Mammary epithelial cell (primary cell): ENCODE measurements at places on chromosomes 12 and 14. TPM values are rescaled to one million over a fixed set of nuclear protein-coding genes. Genes with fewer than 3 reads are reported as not detected.

DNA sequence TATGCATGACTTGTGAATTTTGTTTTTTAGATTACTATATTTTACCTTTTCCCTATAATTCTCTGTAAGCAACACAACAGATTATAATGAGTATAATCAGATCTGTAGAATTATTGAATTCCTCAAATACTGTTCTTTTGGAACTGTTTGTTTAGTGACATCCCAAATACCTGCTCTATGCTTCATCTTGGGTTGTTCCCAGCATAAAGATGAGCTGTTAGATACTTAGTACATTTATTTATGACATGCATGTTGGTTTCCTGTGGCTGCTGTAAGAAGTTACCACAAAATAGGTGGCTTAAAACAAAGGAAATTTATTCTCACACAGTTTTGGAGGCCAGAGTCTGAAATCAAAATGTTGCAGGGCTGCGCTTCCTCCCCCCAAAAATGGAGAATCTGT is 78.4 kb downstream of the PTPRR start:
- DNase-seq: no peak

- no peak for DNase-seq
Measured at GRCh38 chr12:45587012-45587411, 142.5 kb upstream of the ARID2 start.

GRCh38 chr12:9040484-9041186 is 51.3 kb downstream of the KLRG1 start:
- DNase-seq: no peak

- DNase-seq: no peak
Measured at GRCh38 chr12:53967421-53967925, 5.5 kb upstream of the HOXC11 start.

DNA sequence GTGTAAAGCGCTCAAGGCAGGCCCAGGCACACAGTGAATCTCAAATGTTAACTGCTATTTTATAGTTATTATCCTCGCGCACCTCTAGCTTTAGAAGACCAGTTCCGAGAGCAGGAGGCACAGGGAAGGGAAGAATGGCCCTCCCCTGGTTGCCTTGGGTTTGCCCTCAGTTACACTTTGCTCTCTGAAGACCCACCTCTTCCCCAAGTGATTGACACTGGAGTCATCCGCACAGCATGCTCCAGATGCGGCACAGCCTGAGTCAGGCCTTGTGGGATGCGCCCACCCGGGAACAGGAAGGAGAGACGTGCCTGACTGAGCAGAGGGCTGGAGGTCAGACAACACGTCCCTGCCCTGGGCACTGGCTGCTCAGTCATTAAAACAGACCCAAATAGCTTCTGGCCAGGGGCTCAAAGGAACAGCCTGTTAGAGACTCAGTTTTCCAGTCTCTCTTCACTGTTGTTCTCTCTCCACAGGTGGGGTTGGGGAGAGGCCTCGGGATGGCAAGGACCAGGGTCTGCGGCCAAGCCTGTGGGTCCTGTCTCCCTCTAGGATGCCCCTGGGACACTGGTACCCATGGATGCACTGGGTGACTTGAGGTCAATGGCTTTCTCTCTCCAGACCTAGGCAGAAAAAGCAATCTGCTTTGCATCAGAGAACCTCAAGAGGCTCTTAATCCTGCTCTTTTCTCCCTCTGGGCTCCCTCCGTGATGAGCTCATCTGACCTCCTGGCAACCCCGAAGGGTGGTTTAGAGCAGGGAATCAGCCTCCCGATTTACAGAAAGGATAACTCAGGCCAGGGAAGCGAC is 13.6 kb upstream of the MLXIP start:
- no peak for DNase-seq

GRCh38 chr14:33475623-33476022 is 475.3 kb downstream of the EGLN3 start:
- DNase-seq: peak; percentile 38

GRCh38 chr12:70154960-70155589 is 88.2 kb upstream of the CNOT2 start:
- DNase-seq: peak; percentile 26

The SRRM4 gene
- total RNA-seq: not detected

DNA sequence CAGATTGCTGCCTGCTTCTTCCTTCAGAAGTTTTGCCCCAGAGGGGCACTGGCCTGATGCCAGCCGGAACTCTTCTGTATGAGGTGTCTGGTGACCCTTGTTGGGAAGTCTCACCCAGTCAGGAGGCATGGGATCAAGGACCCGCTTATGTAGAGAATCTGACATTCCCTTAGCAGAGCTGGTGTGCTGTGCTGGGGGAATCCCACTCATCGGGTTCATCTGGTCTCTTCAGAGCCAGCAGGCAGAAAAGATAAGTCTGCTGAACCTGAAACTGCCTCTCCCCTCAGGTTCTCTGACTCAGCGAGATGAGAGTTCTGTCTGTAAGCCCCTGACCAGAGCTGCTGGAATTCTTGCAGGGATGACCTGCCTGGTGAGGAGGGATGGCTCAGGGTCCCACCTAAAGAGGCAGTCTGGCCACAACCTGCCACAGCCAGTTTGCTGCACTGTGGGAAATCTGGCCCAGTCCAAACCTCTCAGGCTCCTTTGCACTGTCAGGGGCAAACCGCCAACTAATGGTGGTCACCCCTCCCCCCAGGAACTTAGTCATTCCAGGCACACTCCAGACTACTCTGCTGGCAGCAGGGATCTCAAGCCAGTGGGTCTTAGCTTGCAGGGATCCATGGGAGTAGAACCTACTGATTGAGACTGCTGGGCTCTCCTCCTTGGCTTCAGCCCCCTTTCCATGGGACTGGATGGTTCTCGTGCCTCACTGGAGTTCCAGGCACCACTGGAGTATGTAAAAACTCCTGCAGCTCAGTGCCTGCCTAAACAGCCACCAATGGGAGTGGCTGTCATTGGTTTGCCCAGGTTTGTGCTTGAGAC is 4.1 kb downstream of the CLEC2D start:
- DNase-seq: peak; percentile 94

- DNase-seq: no peak
Measured at GRCh38 chr14:39423793-39424192, 8.4 kb downstream of the FBXO33 start.

The TAS2R19 gene
- 6.8 TPM for total RNA-seq

The PROX2 gene
- total RNA-seq: not detected in 2 replicates

DNA sequence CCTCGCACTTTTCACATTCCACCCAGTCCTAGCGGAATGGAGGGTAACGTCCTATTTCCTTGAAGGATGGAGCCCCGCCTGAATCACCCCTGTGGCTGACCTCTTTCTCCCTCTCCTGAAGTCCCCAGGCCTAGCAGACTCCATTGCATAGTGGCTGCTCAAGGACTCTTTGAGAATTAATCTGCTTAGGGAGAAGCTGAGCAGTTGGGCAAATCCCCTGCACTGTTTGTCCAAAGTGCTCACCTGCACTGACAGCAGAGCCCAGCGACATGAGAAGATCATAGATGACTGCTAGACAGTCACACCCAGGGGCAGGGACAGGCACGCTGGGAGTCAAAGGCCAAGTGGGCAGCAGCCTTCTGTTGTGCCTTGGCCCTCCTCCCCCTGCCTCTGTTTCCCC is 37.7 kb upstream of the DICER1 start:
- DNase-seq: no peak

DNA sequence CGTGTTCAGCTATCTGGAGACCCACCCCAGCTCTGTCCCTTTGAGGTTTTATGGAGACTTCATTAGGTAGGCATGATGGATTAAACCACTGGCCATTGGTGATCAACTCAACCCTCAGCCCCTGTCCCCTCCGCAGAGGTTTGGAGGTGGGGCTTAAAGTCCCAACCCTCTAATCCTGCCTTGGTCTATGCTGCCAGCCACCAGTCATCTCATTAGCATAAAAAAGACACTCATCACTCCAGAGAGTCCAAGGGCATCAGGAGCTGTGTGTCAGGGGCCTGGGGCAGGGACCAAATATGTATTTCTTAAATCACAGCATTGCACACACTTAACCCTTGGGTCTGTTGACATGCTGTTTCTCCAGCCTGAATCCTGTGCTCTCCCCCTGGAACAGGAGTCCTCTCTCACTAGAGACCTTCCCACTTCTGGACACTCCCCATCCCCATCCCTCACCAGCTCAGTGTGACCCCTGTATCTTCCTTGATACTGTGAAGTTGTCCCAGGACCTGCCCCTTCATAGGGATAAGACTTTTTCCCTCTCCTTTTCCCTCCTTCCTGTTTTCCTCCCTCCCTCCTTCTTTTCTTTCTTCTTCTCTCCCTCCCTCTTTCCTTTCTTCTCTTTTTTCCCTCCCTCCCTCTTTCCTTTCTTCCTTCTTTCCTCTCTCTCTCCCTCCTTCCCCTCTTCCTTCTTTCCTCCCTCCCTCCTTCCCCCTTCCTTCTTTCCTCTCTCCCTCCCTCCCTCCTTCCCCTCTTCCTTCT is 54.7 kb upstream of the CLMN start:
- no peak for DNase-seq

GRCh38 chr14:56371737-56372136 is 207.9 kb upstream of the TMEM260 start:
- DNase-seq: no peak

The MORN3 gene
- not detected for total RNA-seq

DNA sequence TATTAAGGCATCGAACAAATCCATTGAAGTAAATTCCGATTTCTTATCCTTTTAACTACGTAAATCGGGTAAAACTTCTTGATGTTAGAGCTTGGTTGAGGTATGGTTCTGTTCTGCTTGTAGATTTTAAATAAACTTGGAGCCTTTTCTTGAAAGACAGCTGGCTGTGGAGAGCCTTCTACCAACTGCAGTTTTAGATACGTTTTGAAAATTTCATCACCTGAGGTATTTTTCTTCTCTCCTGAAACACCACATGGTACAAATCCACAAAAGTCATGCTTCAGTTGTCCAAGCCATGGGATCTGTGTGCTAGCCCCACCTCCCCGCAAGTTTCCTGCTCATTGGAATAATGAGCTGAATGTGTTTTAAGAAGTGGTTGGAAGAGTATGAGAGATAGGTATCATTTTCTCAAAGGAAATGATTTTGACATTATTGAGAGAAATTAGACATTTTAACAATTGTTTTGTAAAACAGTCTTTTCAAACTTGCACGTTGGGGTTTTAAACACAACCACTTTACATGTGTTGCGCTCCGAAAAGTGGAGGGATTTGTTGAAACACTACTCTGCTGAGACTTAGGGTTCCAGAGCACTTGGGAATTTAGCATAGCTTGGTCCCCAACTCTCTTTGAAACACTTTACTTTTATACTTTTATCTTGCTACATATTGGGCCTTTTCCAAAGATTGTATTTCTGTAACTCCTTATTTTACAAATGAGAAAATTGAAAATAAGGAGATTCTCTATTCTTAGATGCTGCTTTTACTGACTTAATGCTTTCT is 1.4 kb downstream of the PPM1A start:
- DNase-seq: peak; percentile 53

The ISM2 gene
- total RNA-seq: 0.17 TPM

DNA sequence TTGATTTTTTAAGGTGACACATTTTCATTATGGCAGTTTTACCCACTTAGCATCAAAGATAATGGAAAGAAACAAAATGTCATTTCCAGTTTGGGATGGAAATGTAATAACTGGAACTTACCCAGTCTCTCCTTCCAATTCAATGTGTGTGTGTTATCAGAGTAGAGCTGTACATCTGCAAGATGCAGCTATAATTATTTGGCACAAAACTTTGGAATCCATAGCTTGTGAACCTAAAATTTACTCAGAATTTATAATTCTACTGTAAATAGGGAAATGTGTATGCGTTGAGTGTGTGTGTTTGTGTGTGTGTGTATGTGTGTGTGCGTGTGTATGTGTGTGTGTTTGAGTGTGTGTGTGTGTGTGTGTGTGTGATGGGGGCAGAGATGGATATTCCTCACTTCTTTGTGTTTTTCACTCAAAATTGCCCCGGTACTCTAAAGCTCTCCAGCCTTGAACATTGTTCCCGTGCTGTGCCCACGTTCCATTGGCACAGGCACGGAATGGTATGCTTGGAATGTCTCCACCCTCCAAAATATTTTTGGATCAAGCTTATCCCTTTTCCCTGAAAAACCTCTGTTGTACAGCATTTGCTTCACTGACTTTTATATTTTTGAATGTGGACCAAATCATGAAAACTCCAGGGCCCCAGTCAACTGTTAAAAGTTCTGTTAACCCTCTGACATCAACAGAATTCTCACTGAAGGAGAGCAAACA is 150.2 kb upstream of the BMP4 start:
- no peak for DNase-seq

- peak; percentile 57 for DNase-seq
Measured at GRCh38 chr14:100320157-100320856, 2.8 kb upstream of the SLC25A47 start.

The COX14 gene
- total RNA-seq: 51.3 and 56.6 TPM in 2 replicates

The AICDA gene
- not detected for total RNA-seq

The CBLN3 gene
- total RNA-seq: 2.8 and 3.1 TPM in 2 replicates

DNA sequence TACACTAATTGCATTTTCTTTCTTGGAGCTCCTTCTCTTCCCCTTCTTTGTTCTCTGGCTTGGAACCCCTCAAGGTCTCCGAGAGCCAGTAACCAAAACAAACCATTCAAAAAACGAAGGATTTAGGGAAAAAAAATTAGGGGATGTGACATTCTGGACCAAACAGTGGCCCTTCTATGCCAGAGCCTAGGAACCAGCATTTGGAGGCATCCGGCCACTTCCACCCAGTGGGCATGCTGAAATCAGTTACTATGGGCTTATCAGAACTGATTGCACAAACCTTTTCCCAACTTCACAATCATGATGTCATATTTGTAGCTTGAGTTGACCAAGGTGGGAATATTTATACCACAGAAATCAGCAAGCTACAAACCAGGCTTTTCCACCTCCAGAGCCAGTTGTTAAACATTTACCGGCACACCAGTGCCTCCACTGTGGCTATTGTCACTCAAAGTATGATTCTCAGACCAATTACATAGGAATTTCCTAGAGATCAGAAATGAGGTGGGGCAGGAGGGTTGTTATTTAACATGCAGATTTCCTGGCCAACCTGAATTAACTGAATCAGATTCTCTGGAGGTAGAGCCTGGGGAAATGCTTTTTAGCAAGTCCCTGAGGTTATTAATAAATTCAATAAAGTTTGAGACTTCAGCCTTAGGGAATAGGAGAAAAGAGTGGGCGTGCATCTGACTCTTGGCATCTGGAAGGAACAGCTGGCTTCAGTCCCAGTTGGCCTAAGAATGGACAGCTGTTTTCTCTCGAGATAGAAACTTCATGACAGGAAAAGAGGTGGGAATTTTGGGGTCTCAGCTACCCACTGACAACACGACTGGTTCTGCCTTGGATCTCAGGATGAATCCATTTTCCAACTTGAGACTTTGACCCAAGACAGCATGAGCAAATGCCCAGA is 273.9 kb downstream of the ZFP36L1 start:
- DNase-seq: peak; percentile 59

The LARP4 gene
- 63.9 and 65.0 TPM in 2 replicates for total RNA-seq

The NFE2 gene
- total RNA-seq: 0.67 TPM

The VDR gene
- 59.8 and 71.8 TPM in 2 replicates for total RNA-seq

- DNase-seq: no peak
Measured at GRCh38 chr12:106281804-106282203, 20.7 kb upstream of the TCP11L2 start.

DNA sequence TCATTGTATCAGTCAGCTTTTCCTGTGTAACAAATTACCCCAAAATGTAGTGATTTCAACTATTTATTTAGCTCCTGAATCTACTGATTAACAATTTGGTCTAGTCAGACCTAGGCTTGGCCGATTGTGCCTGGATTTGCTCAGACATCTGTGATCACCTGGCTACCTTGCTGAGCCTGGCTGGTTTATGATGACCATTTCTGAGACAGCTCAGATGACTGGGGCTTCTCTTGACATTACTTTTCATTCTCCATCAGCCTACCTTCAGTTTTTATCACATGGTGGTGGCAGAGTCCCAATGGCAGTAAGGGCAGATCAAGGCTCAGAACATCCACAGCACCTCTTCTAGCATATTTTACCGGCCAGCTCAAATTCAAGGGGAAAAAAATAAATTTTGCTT is 286.3 kb downstream of the BTG1 start:
- no peak for DNase-seq

GRCh38 chr12:67811437-67812361 is 163.2 kb downstream of the DYRK2 start:
- DNase-seq: peak; percentile 92

The SAMD4A gene
- 42.0 and 59.8 TPM in 2 replicates for total RNA-seq
